Ascending aorta (tissue), 2 donors: ENCODE measurements at places on chromosomes 16 and 17.

DNA sequence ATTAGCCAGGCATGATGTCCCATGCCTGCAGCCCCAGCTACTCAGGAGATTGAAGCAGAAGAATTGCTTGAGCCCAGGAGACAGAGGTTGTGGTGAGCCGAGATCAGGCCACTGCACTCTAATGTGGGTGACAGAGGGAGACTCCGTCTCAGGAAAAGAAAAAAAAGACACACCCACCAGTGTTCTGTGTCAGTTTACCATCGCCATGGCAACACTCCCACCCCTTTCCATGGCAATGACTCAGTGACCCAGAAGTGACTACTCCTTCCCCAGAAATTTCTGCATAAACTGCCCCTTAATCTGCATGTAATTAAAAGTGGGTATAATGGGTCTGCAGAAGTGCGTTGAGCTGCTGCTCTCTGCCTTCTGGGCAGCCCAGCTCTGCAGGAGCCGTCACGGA, 4.0 kb upstream of the ZC3H18 start:
- H3K27ac ChIP-seq, result no peak overlapping the region
- H3K4me3 ChIP-seq, result no peak overlapping the region
- no peaks in the 10 kb centered on the region for H3K36me3 ChIP-seq
- no peaks in the 10 kb centered on the region for H3K27me3 ChIP-seq

- no peak overlapping the region for H3K27ac ChIP-seq
- no peak overlapping the region for H3K4me3 ChIP-seq
- no peak for DNase-seq
- H3K27me3 ChIP-seq, result no peaks in the 10 kb centered on the region
- H3K4me1 ChIP-seq, result no peaks in the 10 kb centered on the region
- H3K36me3 ChIP-seq, result no peaks in the 10 kb centered on the region
Measured at GRCh38 chr17:41567317-41567716, 4.5 kb downstream of the KRT9 start.

- H3K27ac ChIP-seq, result peak overlapping the region; percentile 98
- no peaks in the 10 kb centered on the region for H3K27me3 ChIP-seq
- H3K4me3 ChIP-seq, result peak overlapping the region; percentile 52
- H3K36me3 ChIP-seq, result no peaks in the 10 kb centered on the region
Measured at GRCh38 chr17:77321649-77322513, 181.1 kb downstream of the SEC14L1 start.

DNA sequence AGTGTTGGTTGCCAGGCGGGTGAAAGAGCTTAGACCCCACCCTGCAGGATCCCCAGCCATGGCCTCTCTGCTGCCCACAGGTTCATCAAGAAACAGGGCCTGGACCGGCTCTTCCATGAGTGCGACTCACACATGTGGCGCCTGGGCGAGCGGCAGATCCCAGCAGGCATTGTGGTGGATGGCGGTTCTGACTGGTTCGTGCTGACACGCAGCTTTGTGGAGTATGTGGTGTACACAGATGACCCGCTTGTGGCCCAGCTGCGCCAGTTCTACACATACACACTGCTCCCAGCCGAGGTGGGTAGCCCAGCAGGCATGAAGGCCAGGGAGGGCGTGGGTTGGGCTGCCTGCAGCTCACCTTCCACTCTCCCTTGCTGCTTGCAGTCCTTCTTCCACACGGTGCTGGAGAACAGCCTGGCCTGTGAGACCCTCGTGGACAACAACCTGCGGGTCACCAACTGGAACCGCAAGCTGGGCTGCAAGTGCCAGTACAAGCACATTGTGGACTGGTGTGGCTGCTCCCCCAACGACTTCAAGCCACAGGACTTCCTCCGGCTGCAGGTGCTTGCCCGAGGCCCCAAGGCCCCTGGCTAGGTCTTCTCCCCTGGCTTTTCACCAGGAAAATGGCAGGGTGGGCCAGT, 9.9 kb downstream of the XYLT2 start:
- no peak overlapping the region for H3K27ac ChIP-seq
- H3K4me1 ChIP-seq, result no peaks in the 10 kb centered on the region
- no peaks in the 10 kb centered on the region for H3K27me3 ChIP-seq
- peaks cover 53% of the 10 kb centered on the region for H3K36me3 ChIP-seq
- no peak for DNase-seq

DNA sequence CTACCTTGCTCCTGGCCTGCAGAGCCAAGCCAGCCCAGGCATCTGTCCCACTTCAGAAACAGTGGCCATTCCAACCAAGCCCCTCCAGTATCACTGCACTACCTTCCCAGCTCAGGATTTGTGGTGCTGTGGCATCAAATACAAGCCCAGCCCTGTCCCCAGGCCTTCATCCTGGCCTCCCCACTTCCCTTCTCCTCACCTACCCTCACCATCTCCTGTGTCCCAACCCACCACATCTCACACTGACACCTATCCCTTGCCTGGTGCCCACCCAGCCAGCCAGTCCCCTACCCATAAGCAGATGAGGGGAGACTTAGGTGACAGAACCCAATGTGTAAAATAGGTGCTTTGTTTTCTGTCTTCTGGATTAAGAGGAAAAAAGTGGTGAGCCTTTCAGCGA, 66.0 kb upstream of the CDH5 start:
- no peak overlapping the region for H3K4me3 ChIP-seq
- no peak for DNase-seq
- H3K27me3 ChIP-seq, result no peaks in the 10 kb centered on the region
- no peaks in the 10 kb centered on the region for H3K36me3 ChIP-seq
- no peaks in the 10 kb centered on the region for H3K4me1 ChIP-seq

DNA sequence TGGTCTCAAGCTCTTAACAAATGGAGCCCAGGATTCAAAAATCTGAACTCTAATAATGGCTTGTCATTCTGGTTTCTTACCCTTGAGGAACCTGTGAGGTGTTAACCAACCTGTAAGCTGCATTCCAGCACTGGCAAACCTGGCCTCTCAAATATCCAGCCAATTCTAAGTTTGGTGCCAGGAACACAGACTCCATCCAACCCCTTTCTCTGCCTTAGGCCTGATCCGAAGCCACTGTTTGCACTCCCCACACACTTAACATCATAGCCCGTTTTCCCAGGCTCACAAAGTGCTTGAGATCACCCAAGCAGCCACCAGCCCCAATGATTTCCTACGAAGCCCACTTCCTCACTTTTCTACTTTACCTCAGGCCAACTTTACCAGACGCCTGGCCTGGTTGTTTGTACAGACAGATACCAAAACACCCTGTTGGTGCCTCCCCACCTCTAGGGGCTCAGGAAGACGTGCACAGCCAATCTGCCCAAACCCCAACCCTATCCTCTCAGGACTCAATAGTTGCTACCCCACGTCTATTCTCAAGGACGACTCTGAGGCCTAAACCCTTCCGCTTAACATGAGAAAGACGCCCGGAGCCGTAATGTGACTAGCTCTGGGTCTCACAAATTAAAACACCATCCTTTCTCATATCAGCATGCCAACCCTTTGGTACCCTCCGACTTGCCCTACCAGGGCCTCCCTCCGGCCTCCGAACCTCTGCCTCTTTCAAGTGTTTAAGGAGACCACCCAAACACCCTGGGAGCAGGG, 3.2 kb upstream of the PER1 start:
- peak overlapping the region; percentile 90 for H3K4me3 ChIP-seq
- H3K27ac ChIP-seq, result peak overlapping the region; percentile 99
- no peak for DNase-seq
- H3K4me1 ChIP-seq, result peaks cover 41% of the 10 kb centered on the region

- H3K27me3 ChIP-seq, result no peaks in the 10 kb centered on the region
- peak; percentile 44 for DNase-seq
- no peak overlapping the region for H3K4me3 ChIP-seq
- H3K4me1 ChIP-seq, result peaks cover 28% of the 10 kb centered on the region
- H3K36me3 ChIP-seq, result no peaks in the 10 kb centered on the region
- H3K27ac ChIP-seq, result peak overlapping the region; percentile 94
Measured at GRCh38 chr16:57307365-57307764, 22.9 kb upstream of the PLLP start.

DNA sequence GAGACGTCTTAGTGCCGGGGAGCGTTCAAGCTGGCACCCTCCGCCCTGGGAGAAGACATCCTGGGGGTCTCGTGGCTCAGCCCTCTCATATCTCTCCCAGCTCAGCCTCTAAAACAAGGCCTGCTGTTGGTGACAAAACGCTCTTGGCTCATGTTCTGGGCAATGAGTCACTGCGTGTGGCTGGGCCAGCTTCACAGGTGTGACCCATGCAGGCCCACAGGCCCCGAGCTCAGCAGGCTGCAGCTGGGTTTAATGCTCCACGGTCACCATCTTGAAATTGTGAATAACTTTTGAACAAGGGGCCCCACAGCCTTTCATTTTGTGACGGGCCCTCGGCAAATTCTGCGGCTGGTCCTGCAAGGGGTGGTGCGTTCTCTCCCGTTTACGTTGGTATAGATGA, 22.4 kb downstream of the GAA start:
- H3K4me1 ChIP-seq, result no peaks in the 10 kb centered on the region
- no peak for DNase-seq
- no peak overlapping the region for H3K4me3 ChIP-seq
- no peak overlapping the region for H3K27ac ChIP-seq
- H3K36me3 ChIP-seq, result peaks cover 3% of the 10 kb centered on the region
- no peaks in the 10 kb centered on the region for H3K27me3 ChIP-seq

GRCh38 chr16:69302301-69302700, 8.8 kb upstream of the VPS4A start:
- peaks cover 25% of the 10 kb centered on the region for H3K36me3 ChIP-seq
- no peak for DNase-seq
- H3K27ac ChIP-seq, result no peak overlapping the region
- no peaks in the 10 kb centered on the region for H3K4me1 ChIP-seq

DNA sequence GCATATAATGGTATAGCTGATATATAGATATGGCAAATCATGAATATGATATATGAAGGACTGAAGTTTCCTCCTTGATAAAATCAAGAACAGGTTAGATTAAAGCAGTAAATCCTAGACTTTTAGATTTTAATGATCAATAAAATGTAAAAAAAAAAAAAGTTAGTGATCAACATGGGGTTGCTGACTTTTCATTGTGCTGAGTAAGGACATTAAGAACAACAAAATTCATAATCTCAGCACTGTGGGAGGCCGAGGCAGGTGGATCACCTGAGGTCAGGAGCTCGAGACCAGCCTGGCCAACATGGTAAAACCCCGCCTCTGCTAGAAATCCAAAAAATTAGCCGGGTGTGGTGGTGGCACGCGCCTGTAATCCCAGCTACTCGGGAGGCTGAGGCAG, 10.4 kb upstream of the CHD3 start:
- no peaks in the 10 kb centered on the region for H3K4me1 ChIP-seq
- no peak overlapping the region for H3K4me3 ChIP-seq
- peaks cover 6% of the 10 kb centered on the region for H3K36me3 ChIP-seq
- DNase-seq, result no peak
- no peak overlapping the region for H3K27ac ChIP-seq
